ENCODE measurements at places on chromosomes 2 and 18.

- DNase-seq, result no peak
These were observed 89.5 kb downstream of the GORASP2 start for GRCh38 chr2:171018522-171018921.

GRCh38 chr2:154392256-154392655 is 306.2 kb upstream of the KCNJ3 start:
- no peak for DNase-seq

DNA sequence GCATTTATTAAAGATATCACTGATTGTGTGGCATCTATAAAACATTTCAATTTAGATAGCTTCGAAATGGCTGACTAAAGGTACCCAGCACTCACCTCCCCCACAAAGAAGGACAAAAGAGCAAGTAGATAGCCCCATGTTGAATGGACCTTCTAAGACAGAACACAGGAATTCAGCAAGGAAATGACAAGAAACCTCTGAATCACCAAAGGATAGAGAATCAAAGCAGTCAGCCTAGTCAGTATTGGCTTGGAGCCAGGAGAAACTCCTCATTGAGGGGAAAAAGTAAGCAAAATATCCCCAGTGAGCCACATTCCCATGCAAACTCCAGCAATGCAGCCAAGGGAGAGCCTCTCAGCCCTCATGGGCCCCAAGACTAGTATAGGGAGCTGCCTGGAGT is 113.7 kb downstream of the BARD1 start:
- no peak for DNase-seq

- DNase-seq, result no peak
These were observed 64.6 kb downstream of the COLEC12 start for GRCh38 chr18:435940-436339.

DNA sequence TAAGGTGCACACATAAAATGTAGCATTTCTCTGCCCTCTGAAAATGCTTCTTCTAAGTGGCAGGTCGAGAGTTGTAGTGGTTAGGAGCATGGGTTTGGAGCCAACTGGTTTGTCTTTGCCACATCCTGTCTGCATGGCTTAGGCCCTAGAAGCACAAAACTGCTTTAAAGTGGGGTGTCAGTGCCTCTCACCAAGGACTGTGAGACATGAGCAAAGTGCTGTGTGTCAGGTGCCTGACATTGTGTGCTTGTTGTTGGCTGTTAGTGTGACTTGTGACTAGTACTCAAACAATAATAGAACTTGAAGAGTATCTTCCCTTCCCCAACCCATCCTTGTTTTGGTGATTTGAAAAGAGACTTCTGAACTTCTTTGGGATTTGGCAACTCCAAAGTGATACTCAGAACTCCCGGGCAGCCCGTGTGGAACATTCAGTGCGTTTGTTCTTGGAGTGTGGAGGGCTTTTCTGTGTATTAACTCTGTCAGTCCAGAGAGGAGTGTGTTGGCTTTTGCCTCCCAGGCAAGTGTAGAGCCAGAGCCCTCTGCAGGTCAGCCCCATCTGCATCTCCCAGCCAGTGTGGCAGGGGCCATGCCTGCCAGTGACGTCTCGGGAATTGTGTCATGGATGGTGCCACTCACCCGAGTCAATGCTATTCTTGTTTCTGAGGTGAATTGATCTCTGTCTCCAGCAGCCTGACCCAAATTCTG is 5.0 kb downstream of the MGAT5 start:
- DNase-seq, result no peak

DNA sequence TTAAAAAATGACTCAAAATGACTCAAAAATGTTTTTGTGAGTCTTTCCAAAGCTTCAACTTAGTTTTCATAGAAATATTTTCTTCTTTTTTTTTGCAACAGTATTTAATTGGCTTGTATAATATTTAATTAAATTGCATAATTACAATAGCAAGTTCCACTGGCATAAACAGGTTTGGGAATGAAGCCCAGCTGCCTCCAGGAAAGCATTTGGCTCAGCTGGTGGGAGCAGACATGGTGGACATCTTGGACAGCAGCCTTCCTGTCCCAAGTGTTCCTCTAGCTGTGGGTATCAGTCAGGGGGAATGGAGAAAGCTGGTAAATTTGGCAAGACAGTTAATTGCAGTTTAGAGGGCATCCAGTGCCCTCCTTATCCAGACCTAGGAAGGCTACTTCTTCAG is 213.4 kb downstream of the ZBTB7C start:
- no peak for DNase-seq

DNA sequence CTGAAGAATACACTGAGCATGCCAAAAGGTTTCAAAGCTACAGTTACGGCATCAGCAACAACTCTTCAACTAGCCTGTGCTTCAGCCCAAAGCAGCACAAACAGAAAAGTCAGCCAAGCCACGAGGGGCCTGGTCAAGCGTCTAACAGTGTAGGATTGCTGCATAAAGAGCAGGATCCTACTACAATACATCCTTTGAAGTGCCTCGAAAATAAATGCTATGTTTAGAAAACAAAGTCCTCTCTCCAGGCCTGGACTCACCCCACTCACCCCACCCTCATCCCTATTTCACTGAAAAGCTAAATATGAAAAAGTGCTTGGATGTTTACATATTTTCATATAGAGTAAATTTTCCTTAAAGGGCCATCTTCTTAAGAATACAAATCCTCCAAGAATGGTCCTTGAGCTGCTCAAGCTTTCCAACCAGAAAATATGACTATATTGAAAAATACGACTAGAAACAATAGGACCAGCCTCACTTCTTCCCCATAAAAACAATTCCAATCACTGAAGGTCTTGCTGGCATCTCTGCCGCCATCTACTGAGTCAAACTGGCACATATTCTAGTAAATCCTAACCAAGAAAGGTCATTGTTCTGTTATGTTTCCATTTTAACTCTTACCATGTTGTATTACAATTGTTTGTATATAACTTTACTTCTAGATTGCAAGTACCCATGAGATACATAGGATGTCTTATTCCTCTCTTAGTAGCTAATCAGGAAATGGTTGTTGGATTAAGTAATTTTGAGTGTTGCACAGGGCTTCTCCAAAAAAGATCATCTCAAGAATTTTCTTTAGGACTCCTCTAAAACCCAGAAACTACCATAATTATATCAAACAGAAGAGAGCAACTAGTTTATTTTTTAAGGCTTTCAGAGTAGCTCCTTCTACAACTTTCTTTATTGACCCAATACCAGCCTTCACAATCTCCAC is 63.6 kb downstream of the CLHC1 start:
- peak; percentile 12 for DNase-seq

GRCh38 chr18:62904396-62905285 is 189.3 kb downstream of the PHLPP1 start:
- DNase-seq, result no peak

Measured in stimulated activated CD4-positive, alpha-beta T cell treated with anti-CD3 and anti-CD28 coated beads, Interleukin-12 subunit alpha, Interleukin-12 subunit beta, amount 100 ng/mL, for 4 hours (primary cell).